Effector CD8-positive, alpha-beta T cell (primary cell): ENCODE measurements at places on chromosomes 5 and 9.

DNA sequence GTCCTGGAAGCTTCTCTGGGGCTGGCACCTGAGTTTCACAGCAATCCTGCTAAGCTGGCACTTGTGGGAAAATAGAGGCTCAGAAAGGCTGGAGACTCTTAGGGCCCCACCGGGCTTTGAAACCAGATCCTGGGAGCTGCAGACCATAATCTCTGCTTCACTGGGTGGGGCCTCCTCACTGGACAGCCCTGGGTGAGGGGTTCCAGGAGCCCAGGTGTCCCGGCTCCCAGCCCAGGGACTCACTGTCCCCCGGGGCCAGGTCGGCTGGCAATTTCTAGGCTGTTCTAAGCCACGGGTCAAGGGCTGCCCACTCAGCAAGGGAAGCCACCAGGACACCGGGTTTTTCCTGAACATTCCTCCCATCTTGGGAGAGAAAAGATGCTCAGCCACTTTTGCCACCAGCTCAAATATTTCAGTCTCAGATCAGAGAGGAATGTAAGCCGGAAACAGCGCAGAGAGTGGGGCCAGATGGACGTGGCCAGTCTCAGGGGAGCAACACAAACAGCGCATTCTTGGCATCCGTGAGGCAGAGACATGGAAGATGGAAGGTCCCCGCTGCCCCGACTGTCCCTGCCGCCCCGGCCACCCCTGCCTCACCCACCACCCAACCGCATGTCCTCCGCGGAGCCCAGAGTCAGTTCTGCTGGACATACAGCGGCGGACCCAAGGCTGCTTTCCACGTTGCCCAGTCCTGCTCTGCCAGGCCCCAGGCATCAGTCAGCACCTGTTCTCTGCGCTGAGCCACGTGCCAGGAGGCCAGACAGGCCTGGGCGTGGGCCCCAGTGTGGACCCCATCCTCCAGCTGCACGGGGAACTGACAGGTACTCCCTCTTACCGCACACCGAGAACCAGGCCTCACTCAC lies 72.6 kb downstream of the VAV2 start:
- DNase-seq, result no peak

DNA sequence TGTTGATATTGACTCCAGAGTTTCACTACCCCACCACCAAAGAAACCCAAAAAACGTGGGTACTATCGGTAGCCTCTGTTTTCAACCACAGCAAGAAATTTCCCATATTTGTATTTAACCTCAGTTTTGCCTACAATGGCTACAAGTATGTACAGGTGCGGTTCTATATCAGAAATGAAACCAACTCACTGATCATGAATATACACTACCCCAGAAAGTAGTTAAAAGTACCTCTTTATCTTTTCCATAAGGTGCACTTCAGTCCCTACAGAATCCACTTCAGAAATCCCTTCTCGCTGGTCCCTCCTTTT lies 140.6 kb upstream of the SLC12A2 start:
- no peak for DNase-seq

- no peak for DNase-seq
Observed at GRCh38 chr5:148559461-148559860, 94.9 kb downstream of the HTR4 start.

- no peak for DNase-seq
Observed at GRCh38 chr5:95641741-95642220, 4.8 kb upstream of the RFESD start.

- no peak for DNase-seq
Observed at GRCh38 chr9:33162721-33163311, 4.3 kb downstream of the B4GALT1 start.
